ENCODE measurements at places on chromosomes 11 and 22.

GRCh38 chr11:64316672-64317324 lies 561 bp downstream of the TRMT112 start:
- DNase-seq: peak; percentile 82

DNA sequence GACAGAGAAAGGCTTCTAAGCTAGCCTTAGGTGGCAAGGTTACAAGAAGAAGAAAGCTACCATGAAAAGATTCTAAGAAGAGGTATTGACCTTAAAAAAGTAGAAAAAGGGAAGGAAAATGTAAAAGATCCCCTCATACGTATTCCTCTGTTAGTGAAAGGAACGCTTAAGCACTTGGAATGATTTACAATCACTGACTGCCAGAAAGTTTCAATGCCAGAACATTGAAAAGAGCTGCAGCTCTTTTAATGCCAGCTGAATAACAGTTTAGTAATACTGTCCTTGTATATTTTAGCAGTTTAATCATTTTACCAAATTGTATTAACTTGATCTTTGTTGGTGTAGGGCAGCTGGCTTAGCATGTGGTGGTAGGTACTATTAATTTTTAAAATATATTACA lies 650.7 kb downstream of the FAM181B start:
- no peak for DNase-seq

DNA sequence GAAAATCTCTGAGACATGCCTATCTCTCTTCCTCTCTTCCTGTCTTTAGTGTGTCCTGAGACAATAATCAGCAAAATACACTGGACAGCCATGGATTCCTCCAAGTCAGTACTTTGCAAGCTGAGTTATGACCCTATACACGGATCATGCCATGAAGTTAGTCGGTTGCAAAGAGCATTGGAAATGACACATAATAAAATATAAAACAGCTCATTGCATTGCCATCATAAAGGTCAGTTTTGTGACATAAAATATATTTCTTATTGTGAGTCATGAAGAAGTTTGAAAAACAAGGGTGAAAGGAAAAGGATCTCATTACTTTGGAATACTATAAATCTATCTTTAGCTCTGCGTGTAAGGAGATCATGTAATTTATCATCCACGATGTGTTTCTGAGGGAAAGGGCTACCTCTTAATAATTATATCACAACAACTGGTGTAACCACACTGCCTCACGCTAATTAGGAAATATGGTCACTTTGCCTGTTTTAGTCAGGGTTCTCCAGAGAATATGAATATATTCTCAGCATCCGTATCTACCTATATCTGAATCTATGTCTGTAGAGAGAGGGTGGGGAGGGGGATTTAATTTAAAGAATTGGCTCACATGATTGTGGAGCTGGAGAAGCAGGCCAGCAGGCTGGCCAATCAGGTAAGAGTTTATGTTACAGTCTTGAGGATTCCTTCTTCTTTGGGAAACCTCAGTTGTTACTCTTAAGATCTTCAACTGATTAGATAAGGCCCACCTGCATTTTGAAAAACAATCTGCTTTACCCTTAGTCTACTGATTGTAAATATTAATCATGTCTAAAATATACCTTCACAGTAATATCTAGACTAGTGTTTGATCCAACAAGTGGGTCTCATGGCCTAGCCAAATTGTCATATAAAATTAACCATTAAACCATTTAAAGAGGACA lies 198.8 kb downstream of the FAT3 start:
- DNase-seq: no peak

DNA sequence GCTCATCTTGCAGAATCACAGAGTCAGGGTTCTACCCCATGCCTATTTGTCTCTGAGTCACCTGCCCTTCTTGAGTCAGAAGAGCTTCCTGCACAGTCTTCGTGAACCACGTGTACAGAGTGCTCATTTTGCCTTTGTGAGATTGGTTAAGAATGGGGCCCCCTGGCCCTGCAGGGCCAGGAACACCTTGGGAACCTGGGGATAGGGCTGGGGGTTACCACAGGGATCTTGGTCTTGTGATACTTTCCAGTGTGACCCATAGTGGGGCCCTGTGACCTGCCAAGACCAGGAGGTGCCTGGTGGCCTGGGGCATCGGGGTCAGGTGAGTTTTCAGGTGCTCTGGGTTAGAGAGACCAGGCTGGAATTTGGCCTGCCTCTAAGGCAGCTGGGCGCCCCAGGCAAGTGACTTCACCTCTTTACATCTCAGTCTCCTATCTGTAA lies 9.4 kb downstream of the TMPRSS13 start:
- peak; percentile 43 for DNase-seq

DNA sequence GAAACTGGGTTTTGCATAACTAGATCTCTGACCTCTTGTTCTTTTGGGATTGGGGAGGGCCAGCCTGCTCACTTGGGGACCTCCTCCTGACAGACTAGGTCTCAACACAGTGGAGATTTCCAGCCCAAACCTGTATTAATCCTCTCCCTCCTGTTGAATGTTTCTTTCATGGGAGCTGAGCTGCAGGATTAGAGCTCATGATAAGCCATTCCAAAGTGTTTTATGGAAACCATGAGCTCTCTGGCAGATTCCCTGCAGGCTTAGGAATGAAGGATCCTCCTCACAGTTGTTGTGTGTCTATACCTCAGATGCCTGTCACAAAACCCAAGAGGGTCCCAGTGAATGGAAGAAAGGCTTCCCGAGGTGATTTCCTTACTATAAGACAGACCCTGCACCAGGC lies 248.4 kb upstream of the B3GAT1 start:
- peak; percentile 7 for DNase-seq

DNA sequence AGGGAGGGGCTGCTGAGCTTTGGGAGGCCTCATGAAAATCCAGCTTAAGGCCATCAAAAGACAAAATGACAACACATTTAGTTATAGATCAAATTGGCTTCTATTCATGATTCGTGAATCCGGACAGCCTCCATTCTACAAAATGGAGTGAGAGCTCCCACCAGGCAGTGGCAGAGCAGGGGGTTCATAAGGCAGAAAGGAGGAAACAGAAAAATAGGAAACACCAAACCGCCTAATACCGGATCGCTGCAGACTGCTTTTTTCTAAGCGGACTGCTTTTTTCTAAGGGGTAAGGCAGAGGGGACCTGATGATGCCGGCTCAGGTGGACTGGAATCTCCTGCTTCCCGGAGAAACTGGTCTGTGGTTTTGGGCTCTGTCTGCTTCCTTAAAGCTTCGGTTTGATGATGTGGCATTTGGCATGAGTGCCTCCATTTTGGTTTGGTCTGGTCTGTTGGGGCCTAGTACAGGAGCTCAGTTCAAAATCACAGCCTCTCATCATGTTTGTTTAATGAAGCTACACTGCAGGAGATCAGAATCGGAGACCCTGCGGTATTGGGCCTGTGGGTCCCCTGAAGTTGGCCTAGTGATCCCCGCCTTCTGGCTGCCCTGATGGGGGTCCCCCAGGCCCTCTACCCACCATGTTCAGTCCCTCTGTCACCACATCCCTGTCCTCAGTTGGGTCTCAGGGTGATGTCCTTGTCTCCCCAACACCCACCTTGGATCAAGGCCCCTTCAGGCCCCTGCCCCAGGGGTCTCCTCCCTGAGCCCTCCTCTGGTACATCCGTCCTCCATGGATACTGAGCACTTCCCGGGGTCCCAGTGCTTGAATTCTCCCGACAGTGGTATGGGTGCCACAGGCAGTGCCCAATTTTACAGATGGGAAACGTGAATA lies 1.2 kb downstream of the ALDH3B1 start:
- DNase-seq: no peak

DNA sequence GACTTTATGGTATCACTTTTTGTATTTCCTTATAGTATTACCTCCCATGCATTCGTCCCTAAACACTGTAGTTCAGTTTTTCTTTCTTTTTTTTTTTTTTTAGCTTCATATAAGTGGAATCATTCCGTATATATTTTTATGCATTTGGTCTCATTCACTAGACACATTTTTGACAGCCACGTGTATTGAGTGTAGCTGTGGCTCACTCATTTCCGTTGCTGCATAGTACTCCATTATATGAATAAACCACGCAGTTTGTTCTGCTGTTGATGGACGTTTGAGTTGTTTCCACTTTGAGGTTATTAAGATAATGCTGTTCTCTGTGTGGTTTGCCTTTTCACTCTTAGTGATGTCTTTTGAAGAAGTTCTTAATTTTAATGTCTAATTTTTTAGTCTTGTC lies 8.4 kb downstream of the APLP2 start:
- DNase-seq: no peak

DNA sequence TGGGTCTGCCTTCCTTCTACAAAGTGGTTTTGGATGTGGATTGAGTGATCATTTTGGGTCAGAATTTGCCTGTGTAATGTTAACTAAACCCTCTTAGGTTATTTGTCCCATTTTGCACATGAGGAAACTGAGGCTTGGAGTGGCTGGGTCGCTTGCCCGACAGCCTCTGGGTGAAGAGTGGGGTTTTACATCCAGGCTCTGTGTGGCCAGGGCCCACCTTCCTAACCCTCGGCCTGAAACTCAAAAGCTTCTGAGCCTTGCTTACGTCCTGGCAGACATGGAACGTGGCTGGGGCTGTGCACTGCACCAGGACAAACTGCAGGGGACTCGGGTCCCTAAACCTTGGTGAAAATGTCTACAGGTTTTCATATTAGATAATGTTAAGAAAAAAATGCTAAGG lies 542.4 kb downstream of the TBC1D22A start:
- no peak for DNase-seq

- peak; percentile 61 for DNase-seq
Observed at GRCh38 chr11:56659755-56660154, 3.7 kb upstream of the OR5AR1 start.

GRCh38 chr11:1326435-1327063 lies 17.1 kb upstream of the TOLLIP start:
- DNase-seq: no peak

DNA sequence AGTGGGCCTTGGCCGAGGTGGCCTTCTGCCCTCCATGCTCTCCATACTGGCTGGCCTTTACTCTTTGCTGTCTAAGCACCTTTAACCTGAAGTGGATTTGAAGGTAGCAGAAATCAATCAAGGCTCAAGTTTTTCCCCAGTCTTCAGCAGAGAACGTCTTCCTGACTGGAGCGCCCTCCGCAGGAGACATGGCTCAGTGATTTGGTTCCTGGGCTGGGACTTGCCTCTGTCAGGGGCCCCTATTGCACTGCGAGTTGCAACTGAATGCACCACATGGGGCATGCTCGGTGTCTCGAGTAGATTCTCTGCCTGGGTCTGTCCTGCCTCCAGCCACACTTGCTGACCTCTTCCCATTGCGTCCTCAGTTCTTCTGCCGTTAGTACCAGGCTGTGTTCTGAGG lies 79.6 kb downstream of the BMAL1 start:
- DNase-seq: peak; percentile 80

DNA sequence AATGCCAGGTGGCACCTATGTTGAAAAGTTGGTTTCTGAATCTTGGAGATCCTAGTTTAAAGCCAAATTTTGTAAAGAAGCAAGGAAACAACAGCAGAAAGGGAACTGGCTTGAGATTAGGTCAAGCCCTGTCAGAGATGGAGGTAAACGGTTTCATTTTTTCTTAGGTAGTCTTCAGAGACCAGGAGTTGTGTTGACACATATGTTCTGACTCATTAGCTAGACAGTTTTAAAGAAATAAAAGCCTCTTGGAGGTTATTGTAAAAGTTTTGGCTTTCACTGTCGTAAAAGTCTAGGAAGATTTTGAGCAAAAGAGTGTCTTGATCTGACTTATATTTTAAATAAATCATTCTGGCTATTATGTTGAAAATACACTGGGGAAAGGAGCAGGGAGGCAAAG lies 151.5 kb upstream of the CTSC start:
- no peak for DNase-seq

- peak; percentile 51 for DNase-seq
Observed at GRCh38 chr11:120431633-120432032, 79.9 kb upstream of the GRIK4 start.

- DNase-seq: no peak
Observed at GRCh38 chr11:74971424-74971823, 17.3 kb upstream of the NEU3 start.

- DNase-seq: no peak
Observed at GRCh38 chr11:60165538-60165937, 17.3 kb downstream of the MS4A6A start.

DNA sequence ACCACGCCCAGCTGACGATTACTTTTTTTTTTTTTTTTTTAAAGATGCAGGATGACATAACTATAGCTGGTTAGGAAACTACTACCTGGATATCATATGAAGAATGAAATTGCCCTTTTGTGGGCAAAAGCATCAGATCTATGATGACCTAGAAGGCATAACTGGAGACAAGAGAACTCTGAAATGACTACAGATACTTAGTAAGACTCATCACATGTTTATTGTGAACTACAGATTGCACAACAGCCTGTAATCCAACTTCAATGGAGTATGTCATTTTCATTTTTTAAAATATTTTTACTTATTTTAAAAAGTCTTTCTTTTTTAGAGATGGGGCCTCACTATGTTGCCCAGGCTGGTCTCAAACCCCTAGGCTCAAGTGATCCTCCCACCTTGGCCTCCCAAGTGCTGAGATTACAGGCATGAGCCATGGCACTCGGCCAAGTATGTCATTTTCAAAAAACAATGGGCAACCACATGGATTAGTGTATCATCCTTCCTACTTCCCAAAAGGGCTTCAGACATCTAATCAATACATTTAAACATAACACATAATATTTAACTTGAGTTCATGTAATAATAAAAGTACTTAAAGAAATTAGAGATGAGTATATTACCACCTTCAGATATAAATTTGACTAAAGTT lies 3.3 kb downstream of the MTMR2 start:
- DNase-seq: no peak

- peak; percentile 82 for DNase-seq
Observed at GRCh38 chr11:2885017-2885677, 428 bp downstream of the CDKN1C start.

- no peak for DNase-seq
Observed at GRCh38 chr11:74662487-74663103, 68.6 kb downstream of the CHRDL2 start.

- DNase-seq: peak; percentile 75
Observed at GRCh38 chr11:561148-562003, 606 bp downstream of the RASSF7 start.

DNA sequence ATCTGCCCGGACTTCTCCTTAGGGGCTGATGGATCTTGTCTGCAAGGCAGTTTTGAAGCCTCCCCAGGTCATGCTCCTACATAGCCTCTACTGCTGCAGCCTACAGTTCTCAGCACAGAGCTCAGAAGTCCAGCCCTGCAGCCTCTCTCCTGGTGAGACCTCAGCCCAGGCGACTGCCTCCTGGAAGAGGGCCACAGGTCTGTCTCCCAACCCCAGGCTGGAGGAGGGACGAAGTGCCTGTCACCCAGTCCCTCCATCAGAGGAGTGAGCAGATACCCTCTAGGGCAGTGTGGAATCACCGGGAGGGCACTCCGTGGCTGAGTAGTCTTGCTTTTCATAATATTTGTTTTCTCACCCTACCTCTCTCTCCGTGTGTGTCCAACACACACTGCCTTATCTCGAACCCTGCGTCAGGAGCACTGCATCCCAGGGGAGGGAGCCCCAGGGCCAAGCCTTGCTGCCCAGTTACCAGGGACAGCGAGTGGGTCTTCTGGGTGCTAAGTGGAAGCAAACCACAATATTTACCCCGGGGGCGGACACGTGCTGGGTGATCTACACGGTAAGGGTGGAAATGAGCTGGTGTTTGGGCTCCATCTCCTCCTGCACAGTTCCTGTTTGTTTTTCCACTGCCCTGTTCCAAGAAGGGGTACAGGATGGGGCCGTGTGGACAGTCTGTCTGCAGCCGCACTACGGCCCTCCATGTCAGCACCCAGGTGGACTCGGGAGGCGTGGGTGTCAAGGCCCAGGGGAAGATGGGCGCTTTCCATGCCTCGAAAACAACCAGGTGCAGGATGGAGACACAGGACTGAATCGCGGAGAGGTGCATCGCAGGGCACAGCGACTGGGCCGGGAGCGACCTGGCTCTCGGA lies 133.7 kb upstream of the HSD17B12 start:
- DNase-seq: no peak
